ENCODE measurements at places on chromosomes 16 and 17.

- DNase-seq: no peak
Measured at GRCh38 chr17:52276381-52277008, 118.0 kb upstream of the CA10 start.

DNA sequence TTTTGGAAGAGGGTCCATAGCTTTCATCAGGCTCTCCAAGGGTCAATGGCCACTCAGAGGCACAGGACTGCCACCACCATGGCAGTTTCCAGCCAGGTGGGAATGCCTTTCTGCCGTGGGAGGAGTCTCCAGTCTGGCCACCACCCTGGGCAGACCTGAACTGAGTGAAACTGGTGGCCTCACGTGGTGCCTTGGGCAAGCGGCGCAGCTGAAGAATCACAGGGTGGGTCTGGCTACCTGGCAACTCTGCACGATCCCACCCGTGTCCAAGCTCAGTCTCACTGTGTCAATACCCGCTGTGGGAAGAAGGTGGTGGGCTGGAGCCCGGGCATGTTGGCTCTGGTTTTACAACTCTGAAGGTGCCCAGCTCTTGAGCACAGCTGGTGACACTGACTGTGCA is 31.8 kb downstream of the VAC14 start:
- DNase-seq: no peak

- DNase-seq: no peak
Measured at GRCh38 chr16:56423584-56424403, 1.6 kb downstream of the AMFR start.

- no peak for DNase-seq
Measured at GRCh38 chr16:14179116-14179515, 108.0 kb downstream of the MRTFB start.

DNA sequence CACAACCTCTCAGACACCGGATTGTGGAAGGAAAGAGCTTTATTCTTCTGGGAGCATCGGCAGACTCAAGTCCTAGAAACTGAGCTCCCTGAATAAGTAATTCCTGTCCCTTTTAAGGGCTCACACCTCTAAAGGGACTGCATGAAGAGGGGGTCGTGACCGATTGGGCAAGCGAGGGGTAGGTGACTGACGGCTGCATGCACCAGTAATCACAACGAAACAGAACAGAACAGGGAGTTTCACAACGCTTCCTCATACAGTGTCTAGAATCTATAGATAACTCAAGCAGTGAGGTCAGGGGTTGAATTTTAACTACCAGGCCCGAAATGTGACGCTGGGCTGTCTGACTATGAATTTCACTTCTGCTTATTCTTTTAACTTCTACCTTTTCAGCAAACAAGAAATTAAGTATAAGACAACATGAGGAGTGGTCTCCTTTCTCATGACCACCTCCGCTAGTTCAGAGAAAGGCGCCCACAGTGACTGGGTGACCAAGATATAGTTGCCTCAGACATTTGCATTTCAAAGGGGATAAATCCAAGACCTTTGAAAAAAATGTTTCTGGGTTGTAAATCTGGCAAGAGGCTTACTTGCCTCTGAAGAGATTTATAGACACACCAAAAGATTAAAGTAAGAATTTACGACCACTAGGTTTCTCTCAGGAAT is 88.4 kb upstream of the ATF7IP2 start:
- no peak for DNase-seq

GRCh38 chr17:41340494-41340893 is 10.1 kb downstream of the KRT33A start:
- DNase-seq: no peak

- DNase-seq: no peak
Measured at GRCh38 chr17:40153603-40154236, 13.4 kb downstream of the CASC3 start.

GRCh38 chr17:74369221-74369620 is 1.9 kb downstream of the GPR142 start:
- DNase-seq: no peak

DNA sequence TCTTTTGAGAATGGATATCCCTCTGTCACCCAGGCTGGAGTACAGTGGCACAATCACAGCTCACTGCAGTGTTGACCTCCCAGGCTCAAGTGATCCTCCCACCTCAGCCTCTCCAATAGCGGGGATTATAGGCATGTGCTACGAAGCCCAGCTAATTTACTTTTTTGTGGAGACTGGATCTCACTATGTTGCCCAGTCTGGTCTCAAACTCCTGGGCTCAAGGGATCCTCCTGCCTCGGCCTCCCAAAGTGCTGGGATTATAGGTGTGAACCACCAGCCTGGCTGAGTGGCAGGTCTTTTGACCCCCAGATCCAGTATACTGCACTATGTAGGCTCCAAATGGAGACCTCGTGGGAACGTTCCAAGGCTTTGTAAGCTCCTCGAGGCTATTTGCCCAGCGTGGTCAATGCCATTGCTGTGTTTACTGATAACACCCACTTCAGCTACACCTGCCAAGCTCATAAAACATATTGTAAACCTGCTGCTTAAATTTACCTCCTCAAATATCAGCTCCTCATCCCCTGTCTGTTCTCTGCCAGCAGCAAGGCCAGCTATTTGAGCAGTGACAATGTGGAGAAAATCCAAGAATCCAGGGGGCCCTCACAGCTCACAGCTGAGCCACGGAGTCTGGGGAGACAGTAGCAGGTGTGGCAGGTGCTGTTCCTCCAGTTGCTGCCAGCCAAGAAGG is 16.2 kb upstream of the KIFC3 start:
- DNase-seq: no peak

- no peak for DNase-seq
Measured at GRCh38 chr17:73765824-73766563, 121.7 kb upstream of the SDK2 start.

- DNase-seq: no peak
Measured at GRCh38 chr16:22053921-22054341, 38.4 kb upstream of the VWA3A start.

GRCh38 chr17:21843318-21843865 is 151.1 kb downstream of the KCNJ18 start:
- no peak for DNase-seq

DNA sequence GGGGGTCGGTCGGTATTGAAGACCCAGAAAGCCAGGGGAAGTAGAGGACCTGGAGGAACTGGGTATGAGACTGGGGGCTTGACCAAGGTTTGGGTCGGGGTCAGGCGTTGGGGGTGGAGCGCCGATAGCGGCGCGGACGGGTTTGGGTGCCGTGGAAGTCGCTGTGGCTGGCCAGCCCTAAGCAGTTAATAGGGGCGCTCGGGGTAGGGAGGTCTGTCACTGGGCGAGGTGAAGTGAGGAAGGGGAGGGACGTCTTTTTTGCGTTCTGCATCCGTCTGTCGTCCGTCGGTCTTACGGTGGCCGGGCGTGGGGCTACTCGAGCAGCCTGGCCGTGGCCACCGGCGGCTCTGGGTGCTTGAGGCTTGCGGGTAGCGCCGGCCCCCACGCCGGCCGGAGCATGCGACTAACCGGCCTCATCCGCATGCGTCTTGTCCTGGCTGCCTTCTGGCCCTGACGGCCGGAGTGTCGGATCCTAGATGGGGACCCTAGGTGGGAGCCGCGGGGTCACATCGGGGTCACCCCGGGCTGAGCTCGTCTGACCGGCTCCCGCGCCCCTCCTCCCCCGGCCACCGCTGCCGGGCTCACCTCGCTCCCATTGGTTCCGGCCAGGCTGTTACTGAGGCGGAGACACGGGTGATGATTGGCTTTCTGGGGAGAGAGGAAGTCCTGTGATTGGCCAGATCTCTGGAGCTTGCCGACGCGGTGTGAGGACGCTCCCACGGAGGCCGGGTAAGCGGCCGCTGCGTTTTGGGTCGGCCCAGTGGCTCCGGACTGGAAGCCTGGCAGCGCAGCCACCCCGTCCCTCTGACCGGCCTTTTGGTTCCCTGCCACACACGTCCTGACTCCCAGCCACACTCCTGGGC is 10.3 kb upstream of the TMEM88 start:
- DNase-seq: no peak

GRCh38 chr16:84794186-84794585 is 25.6 kb upstream of the CRISPLD2 start:
- DNase-seq: no peak

GRCh38 chr17:42399121-42399520 is 10.9 kb upstream of the STAT3 start:
- DNase-seq: no peak

GRCh38 chr16:85227946-85228862 is 115.9 kb upstream of the CIBAR2 start:
- DNase-seq: no peak

- no peak for DNase-seq
Measured at GRCh38 chr16:19186408-19186807, 18.4 kb downstream of the SYT17 start.

GRCh38 chr16:87954826-87955225 is 3.6 kb downstream of the BANP start:
- no peak for DNase-seq

GRCh38 chr16:27772093-27772825 is 222.3 kb downstream of the KATNIP start:
- DNase-seq: no peak

DNA sequence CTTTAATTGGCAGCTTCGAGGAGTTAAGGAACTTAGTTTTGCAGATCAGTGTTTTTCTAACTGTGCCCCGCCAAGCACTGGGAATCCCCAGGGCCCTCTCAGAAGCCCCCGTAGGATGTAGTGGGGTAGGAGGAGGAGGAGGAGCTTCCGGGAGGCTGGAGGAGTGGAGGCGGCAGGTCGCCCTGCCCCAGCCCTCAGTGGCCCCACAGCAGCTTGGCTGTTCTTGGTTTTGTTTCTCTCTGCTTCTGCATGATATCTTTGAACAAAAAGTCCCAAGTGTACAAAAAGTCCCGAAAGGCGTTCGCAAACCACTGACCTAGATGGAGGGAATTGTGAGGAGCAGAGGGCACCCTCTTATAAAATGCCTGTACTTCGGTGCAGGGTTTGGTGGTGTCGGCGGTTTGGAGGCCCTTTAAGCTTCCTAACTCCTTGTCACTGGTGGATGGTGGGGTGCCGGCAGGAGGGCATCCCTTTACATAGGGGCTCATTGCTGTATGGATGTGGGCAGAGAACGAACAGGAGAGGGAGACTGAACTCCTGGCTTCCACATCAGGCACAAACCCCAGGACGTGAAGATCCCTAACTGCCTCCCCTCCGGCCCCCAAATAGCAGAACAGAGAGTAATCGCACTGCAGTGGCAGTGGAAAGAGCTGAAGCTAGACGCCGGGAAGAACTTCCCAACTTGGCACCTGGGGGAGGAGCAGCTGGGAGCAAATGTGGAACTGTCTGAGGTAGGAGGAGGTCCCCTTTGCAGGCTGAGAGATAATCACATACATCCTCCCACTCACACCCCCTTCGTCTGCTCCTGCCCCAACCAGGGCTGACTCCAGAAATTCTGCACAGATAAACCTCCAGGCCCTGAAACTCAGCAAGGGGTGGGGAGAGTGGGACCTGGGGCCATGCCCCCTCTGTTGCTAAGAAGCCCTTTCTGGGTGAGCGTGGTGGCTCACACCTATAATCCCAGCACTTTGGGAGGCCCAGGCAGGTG is 20.1 kb downstream of the EPOP start:
- DNase-seq: no peak

GRCh38 chr16:76988526-76988925 is 202.5 kb upstream of the MON1B start:
- DNase-seq: no peak

DNA sequence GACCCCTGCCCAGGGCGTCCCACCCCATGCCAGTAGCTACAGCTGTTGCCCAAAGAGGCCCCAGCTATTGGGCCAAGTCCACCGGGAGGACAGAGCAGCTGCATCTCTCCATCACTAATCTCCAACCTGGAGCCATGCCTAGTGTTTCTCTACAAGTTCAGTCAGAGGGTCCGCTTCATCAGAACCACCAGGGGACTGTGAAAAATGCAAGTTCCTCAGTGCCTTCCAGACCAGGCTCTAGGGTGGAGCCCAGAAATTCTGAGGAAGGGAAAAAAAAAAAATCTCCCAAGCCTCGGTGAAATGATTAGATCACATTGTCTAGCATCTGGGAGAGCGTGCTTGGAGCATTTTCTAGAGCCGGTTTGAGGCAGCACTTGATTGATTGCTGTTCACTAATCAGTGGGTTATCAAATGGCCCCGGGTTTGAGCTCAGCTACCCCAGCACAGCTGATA is 22.4 kb upstream of the HERPUD1 start:
- DNase-seq: no peak

DNA sequence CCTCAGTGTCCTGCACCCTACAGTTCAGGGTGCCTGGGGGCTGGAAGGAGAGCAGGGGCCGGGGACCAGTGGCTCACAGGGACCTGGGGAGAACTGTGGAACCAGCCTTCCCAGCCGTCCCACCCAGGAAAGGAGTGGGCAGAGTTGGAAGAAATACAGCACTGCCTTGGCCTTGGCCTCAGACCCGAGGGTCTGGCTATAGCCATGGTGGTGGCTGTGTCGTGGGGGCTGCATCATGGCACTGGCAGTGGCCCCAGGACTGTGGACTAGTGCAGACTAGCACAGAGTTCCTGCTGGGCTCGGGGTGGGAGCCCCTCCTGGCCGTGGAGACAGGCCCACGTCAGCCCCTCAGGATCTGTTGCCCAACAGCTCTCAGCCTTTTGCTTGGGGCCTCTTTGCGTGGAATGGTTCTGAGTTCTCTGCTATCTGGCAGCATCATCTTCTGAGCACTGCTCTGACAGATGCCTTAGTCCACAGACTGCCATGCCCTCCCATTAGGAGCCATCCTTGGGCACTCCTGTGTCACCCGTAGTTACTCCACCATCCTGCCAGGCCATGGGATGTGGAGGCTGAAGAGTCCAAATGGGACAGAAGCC is 12.6 kb upstream of the DNASE1 start:
- no peak for DNase-seq

- DNase-seq: no peak
Measured at GRCh38 chr17:43444223-43445008, 39.4 kb upstream of the DHX8 start.

DNA sequence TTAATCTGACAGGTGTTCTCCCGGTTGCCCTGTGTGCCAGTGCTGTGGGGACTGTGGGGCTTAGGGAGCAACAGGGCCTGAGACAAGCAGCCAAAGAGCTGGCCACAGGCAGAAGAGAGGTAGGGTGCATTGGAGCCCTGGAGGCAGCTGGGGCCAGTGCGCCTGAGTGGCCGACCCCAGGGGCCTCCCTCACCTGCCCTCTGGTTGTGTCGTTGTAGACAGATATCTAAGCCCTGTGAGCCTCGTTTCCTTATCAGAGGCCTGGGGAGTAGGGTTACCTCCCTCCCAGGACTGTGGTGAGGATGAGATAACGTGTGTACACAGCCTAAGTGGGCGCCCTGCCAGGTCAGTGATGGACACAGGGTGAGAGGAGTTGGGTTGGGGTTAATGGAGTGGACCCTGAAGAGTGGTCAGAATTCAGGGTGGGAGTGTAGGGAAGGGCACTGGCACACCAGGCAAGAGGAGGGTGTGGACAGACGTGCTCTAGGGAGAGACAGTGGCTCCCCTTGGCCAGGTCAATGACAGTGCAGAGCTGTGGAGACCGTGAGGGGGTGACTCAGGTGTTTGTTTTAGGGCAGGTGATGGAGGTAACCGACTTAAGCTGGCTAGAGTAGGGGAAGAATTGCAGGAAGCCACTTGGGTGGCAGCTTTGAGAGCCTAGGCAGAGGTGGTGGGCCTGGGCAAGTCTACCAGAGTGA is 3.4 kb downstream of the NARF start:
- DNase-seq: no peak

- DNase-seq: no peak
Measured at GRCh38 chr17:34913001-34913400, 48.3 kb downstream of the CCT6B start.

Data from keratinocyte (primary cell).